ENCODE measurements at places on chromosomes 7 and 10.

- no peak for DNase-seq
Observed at GRCh38 chr10:5648494-5649457, 17.6 kb downstream of the ASB13 start.

- no peak for DNase-seq
Observed at GRCh38 chr7:119664601-119665000, 608.4 kb upstream of the KCND2 start.

DNA sequence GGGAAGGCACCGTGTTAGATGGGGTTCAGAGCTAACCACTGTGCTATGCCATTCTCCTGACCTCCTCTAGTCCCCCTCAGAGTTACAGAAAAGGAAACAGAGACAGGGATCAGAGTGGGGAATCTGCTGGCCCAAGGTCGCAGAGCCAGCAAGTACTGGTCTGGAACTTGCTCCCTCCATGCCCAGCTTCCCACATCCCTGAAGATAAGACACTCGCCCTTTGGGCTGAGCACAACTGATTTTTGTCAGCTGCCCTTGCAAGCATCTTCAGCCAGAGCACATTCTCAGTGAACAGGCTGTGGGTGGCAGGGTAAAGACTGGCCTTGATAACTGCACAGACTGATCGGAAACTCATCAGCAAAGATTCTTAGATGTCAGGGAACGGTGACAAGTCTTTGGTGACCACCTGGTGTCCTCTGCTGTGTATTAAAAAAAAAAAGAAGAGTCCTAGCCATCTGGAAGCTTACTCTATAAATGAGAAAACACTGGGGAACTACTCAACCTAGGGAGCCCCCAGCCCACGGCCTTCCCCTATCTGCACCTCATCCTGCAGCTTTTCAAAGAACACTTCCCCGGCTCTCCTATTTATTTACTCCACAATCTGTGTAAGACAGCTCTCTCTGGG, 1.3 kb upstream of the SORBS1 start:
- DNase-seq = no peak

- no peak for DNase-seq
Observed at GRCh38 chr10:132590752-132591121, 53.1 kb downstream of the INPP5A start.

- no peak for DNase-seq
Observed at GRCh38 chr10:107576746-107577145, 412.2 kb upstream of the SORCS1 start.

- no peak for DNase-seq
Observed at GRCh38 chr7:13496976-13497375, 492.5 kb downstream of the ETV1 start.

GRCh38 chr10:17652585-17652984, 8.6 kb downstream of the STAM start:
- DNase-seq = no peak

DNA sequence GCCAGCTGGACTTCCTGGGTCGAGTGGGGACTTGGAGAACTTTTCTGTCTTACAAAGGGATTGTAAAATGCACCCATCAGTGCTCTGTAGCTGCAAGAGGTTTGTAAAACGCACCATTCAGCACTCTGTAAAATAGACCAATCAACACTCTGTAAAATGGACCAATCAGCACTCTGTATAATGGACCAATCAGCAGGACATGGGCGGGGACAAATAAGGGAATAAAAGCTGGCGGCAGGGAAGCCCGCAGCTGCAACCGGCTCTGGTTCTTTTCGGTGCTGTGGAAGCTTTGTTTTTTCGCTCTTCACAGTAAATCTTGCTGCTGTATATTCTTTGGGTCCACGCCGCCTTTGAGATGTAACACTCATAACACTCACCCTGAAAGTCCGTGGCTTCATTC, 151.9 kb downstream of the GALNT17 start:
- DNase-seq = no peak

GRCh38 chr7:138021889-138022288, 20.0 kb upstream of the CREB3L2 start:
- no peak for DNase-seq

GRCh38 chr10:66349726-66350125, 576.1 kb upstream of the LRRTM3 start:
- no peak for DNase-seq
